CD4-positive, alpha-beta T cell treated with Interleukin-15 for 4 hours (primary cell): ENCODE measurements at places on chromosomes 7 and 10.

GRCh38 chr7:29987811-29988317 lies 1.7 kb downstream of the SCRN1 start:
- DNase-seq: no peak

DNA sequence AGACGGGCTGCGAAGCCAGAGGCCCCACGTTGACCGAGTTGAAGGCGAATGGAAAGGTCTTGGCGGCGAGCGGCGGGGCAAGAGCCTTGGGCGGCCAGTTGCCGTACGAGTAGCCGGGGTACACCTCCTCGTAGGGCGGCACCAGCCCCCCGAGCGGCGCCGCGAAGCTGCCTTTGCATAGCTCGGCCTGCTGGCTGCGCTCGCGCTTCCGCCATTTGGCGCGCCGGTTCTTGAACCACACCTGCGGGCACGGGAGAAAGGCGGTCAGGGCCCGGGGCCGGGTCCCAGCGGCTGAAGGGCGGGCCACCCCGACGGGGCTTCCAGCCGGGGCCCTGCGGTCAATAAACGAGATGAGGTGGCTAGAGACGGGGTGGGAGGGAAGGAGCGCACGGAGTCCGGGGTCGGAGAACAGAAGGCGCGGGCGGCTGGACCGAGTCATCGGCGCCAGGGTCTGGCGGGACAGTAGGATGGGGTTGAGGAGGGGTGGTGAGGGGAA lies 4.8 kb downstream of the ELOVL3 start:
- peak; percentile 41 for DNase-seq

DNA sequence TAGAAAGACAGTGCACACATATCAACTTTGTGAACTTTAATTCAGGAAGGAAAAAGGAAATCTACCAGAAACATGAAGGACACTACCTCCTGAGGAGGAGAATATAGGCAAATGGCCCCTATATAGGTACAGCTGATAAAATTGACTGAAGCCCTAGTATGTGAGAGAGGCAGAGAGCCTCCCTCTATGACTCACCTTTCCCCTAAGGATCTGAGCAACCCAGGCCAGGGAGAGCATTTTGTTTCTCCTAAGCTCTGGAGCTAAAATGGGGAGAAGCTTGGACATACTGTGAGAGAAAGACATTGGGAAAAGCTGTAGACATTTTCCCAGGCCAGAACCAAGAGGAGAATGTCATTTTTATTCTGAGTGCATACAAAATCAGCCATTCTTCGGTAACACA lies 303.5 kb downstream of the AHR start:
- no peak for DNase-seq

GRCh38 chr7:66143876-66144332 lies 29.3 kb downstream of the CRCP start:
- DNase-seq: no peak

GRCh38 chr10:112899391-112900065 lies 50.5 kb upstream of the TCF7L2 start:
- no peak for DNase-seq

GRCh38 chr10:69685802-69686585 lies 55.9 kb downstream of the FAM241B start:
- no peak for DNase-seq

DNA sequence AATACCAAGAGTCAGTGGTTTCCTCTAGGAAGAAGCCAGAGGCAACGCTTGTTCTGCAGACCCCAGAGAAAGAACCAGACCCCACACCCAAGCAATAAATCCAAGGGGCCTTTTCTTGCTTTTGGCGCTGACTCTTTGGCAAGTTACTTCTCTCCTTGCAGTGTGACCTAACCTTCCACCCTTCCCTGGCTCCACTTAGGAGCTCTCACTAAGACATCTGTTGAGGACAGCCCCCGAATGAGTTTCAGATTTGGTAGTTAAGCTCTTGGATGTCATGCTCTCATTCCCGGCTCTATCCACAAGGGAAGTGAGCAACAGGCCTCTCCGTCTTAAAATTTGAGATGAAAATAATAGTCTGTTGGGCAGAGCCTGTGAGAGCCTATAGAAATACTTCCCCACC lies 50.6 kb upstream of the FAM204A start:
- no peak for DNase-seq

DNA sequence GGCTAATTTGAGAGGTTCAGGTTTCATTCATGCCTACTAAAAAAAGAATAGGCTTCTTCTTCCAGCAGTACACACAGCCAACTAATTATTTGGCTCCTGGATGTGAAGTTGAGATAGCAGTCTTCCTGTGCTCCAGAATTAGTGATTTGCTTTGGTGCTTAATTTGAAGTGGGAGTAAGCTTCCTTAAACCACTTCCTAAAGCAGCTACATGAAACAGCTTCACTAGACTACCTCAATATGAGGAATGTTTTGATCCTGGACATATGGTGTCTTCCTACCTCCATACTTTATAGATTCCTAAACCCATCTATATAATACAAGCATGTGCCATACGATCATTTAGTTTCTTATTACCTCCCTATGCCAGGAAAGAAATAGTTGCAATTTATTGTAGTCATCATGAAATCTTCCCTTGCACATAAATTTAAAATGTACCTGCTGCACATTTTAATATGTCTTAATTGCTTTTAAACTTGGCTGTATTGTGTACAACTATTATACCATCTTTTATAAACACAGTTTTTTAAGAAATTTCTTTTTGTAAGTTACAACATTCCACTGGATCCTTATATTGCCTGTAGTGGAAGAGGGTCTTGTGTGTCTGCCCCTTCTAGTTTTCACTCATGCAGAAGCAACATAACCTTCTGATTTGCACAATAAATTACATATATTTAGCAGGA lies 8.6 kb downstream of the VIM start:
- DNase-seq: no peak

DNA sequence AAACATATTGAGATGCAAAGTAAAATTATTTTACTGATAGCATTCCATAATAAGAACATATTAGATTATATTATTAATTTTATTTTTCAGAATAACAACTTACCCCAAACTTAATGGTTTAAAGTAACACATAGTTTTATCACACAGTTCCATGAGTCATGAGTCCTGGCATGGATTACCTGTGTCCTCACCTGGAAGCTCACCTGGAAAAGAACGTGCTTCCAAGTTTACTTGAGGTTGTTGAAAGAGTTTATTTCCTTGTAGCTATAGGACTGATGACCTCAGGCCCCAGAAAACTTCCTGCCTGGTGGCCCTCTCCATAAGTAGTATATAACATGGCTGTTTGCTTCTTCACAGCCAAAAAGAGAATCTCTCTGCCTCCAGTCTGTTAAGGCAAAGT lies 254.6 kb downstream of the TFEC start:
- DNase-seq: no peak

- DNase-seq: no peak
Measured at GRCh38 chr7:129072479-129073011, 17.6 kb upstream of the TNPO3 start.

- peak; percentile 70 for DNase-seq
Measured at GRCh38 chr10:84329986-84330651, 1.7 kb downstream of the CCSER2 start.

- DNase-seq: no peak
Measured at GRCh38 chr7:90833443-90833842, 237.3 kb downstream of the CDK14 start.

DNA sequence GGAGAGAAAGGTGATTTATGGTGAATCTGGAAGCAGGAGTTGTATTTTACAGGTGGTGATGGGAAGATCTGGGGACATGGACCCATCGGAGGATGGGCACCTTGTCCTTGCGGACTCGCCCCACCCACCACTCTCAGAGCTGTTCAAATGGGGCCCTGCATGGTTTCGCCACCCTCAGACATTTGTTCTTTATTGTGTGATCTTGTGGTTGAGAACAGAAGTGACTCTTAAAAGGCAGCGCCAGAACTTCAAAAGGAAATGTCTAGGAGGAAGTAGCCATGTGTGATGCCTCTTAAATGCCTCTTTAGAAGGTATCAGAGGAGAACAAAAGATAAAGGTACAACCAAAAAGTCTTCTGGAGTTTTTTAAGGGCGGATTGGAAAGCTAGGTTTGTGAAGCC lies 205.7 kb downstream of the KIAA1217 start:
- no peak for DNase-seq

DNA sequence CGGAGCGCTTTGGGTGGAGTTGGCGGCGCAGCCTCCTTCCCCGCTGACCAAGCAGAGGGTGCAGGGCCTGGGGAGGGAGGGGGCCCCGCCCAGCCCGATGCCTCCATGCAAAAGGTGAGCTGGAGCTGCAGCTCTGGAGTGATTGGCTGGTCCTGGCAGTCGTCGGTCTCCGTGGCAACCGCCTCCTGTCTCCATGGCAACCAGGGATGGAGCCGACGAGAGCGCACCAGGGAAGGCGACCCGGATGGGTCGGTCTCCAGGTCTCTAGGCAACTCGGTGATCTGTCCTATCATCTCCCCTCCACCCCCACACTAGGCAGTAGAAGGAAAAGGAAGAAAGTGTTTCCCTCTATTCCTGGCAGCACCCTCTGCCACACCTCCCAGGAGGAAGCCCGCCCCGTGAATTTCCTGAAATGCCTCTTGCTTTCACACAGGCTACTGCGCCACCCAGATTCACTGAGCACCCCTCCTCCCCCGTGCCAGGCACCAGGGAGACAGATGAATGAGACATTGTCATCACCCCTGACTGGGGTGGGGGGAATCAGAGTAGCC lies 647 bp upstream of the NACAD start:
- DNase-seq: peak; percentile 58

DNA sequence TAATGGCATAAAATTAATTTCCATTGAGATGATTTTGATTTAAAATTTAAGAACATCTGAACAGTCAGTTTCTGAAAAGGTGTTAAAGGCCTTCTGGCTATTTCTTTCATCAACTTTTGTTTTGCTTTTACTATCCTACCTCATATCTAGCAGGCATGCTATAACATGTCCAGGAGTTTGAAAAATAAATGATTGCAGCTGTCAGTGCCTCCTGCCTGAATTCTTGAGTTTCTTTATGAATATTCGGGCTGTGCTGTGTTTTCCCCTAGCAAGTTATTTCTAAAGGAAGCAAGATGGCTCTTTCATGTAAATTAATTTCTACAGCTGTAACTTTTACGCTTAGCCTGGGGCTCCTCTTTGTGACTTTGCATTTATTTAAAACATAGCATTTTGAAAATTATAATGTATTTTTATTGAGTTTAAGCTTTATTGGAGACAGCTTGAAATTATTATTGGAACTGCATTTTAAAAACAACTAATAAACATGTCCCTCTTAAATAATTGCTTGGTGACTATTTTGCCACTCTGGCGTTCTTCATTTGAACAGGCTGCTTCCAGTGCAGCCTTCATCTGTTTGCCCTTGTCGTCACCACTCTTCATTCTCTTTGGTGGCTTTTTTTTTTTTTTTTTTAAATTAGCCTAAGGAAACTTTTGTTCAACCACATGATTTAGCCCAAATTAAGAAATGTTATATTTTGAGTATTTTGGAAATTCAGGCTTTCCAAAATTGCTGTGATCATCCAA lies 1083.4 kb upstream of the LRRN3 start:
- DNase-seq: no peak

DNA sequence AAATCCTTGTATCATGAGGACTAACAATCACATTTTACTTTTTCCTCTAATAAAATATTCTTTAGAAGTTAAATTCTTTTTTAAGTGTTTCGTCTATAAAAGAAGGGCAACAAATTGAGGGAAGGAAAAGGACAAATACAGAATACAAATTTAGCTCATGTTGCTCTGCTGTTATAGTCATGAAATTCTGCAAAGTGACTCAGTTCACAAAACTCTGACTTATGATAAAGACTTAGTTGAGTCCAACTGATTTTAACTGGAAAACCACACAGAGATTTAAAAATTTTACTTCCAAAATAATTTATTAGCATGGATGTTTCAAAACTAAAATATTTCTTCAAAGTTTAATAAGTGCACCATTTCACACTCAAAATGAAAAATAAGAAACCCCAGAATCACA lies 75.0 kb upstream of the GPR22 start:
- no peak for DNase-seq

DNA sequence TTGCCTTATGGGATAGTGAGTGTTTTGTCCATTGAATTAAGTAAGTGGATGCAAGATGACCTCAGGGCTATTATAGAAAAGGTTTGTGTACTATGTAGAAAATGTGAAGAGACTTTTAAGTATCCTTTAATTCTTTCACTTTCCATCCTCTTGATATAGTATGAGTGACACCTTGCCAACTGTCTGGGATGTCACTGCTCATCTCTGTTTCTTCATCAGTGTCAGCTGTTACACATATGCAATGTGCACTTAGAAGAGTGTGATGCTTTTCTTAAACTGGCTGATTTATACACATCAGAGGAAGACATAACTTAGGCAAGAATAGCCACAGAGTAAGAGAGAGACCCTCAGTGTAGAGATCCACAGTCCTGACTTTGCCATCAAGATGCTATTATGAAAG lies 8.7 kb upstream of the ACTA2 start:
- no peak for DNase-seq

DNA sequence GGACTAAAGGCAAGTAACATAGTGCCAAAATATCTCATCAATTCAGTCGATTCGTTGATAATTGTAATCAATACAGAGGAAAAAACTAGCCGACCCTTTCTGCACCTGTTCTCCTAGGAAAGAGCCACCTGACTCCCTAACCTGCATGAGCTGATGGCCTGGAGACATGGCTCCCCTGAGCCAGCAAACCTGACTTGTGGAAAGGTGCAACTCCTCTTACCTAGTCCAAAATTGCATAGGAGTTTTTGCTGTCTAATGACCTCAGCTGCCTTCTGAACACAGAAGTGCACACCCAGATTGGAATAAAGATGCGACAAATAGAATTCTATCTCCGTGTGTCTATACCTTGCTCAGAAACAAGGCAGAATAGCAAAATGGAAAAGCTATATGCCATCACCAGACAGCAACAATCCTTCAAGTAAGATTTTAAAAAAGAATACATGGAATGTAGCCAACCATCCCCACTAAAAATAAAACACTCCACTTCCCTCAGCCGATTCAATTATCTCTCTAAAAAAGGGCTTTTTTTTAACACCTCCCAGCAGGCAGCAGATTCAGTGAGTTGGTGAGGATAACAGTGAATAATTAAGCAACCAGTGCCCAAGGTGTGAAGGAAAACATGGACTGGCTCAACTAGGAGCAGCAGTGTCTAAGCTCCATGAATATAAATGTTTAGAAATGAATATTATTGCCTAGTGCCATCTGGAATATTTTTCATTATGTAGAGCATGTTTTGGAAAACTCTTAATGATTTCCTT lies 26.6 kb upstream of the LMTK2 start:
- DNase-seq: no peak

GRCh38 chr10:30359373-30360206 lies 10.5 kb upstream of the MTPAP start:
- DNase-seq: peak; percentile 64
